ENCODE measurements at places on chromosomes 7 and 10.

GRCh38 chr7:127973832-127974231, 57.4 kb downstream of the LRRC4 start:
- no peak for DNase-seq

DNA sequence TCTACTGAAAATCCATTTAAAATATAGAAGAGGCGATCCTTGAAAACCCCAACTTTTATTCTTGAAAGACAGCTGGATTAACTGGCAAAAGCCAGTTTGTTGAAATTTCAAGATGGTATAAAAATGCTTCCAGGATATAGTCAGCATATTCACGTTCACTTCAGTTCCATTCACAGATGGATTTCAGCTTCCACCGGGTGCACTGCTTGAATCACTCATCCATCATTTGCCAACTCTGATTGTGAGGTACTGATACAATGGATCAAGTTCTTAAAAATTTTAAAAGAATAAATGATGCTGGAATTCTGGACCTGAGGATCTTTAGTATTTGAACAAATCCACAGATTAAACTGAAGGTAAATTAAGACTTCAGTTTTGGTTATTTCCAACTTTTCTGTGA, 2.4 kb downstream of the PURB start:
- no peak for DNase-seq

GRCh38 chr10:133248334-133248715, 10.7 kb downstream of the VENTX start:
- DNase-seq: no peak

- no peak for DNase-seq
Observed at GRCh38 chr10:104350127-104350635, 3.5 kb upstream of the CFAP58 start.

DNA sequence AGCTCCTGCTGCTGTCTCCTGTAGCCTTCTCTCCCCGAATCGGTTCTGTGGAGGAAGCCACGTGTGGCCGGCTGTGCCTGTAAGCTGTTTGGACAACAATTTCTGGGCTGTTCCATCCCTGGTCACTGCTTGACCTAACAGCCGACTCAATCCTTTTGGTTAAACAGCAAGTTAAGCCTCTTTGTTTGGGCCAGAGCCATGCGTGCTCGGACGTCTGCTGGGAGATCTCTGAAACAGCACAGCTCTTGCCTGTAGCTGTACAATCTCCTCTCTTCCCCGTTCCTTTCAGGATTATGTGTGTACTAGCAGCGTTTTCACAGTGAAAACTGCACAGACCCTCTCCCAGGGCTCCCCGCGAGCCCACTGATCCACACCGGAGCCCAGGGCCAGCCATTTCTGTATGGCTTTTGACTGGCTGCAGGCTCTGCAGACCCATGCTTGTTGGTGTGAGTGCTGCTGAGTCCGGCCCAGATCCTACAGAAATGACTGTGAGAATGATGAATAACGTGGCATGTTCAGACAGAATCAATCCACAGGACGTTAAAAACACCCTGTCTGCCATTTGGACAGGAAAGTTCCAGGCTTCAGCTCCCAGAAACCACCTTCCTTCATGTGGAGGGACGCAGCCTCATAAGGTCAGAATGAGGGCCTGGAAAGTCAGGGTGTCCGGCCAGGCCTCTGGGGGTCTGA, 428.6 kb upstream of the ADARB2 start:
- DNase-seq: no peak

GRCh38 chr7:41333511-41333910, 369.4 kb downstream of the INHBA start:
- DNase-seq: no peak

GRCh38 chr10:69901022-69901421, 99.3 kb downstream of the COL13A1 start:
- DNase-seq: no peak

DNA sequence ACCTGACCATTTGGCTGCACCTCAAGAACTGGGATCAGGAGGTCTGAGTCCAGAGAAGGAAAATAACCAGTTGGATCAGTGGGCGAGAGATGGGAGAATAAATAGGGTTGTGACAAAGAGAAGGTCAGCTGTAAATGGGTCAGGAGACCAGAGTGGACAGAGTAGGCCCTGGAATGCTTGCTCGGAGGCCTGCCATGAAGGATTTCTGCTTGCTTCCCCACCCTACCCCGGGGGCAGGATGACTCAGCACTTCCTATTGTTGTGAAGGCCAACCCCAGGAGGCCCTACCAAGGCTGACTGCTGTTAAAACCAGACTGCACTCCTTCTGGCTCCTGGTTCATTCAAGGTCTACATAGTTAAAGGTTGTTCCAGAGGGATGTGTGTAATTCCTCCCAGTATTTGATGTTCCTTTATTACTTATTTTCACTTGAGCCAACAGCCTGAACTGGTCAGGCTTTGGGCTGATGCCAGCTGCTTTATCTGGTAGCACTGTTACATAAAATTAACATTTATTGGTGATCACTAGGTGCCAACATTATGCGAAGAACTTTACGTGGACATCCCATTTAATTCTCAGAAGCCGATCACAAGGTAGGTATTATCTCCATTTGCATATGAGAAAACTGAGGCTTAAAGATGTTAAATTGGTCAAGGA, 27.3 kb upstream of the IFRD1 start:
- DNase-seq: no peak

DNA sequence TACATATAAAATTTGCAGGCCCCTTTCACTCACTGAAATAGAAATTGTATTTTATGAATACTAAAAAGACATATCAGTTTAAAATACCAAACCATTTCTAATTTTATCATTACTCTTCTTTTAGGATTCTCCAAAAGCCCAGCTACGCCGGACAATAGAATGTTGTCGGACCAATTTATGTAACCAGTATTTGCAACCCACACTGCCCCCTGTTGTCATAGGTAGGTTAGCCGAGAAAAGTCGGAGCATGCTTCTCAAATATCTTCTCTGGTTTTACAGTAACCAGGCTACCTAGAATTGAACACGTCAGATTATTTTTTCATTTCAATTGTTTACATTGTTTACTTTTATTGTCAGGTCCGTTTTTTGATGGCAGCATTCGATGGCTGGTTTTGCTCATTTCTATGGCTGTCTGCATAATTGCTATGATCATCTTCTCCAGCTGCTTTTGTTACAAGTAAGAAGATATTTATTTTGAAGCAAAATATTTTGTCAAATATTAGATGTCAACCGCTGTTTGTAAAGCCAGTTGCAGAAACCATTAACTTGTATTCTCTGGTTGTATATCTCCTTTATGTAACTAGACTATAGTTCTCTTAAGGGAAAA, 57.6 kb downstream of the MMRN2 start:
- no peak for DNase-seq

DNA sequence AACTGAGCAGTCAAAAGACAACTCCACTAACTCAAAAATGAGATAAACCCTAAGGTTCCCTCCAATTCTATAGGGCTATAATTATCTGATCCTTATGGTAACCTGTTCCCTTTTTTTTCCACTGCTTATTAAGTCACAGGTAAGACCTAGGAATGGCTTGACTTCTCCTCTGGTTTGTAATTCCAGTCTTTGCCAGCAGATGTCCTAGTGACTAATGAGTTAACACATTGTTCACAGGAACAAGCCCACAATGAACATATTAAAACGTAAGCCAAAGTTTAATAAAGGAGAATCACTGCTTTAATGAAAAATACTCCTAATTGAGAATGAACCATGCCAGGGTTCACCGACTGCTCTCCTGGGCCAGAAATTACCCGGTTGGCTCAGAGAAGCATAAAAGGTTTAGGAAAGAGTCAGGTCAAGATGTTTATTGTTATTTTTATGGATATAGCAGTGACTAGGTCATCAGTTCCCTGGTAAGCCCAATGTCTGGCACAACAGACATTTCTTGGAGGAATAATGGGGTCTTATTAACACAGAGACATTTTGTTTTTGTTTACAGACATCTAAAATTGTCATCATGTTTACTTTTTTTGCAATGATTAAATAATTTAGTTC, 120.1 kb downstream of the ELAPOR2 start:
- no peak for DNase-seq

DNA sequence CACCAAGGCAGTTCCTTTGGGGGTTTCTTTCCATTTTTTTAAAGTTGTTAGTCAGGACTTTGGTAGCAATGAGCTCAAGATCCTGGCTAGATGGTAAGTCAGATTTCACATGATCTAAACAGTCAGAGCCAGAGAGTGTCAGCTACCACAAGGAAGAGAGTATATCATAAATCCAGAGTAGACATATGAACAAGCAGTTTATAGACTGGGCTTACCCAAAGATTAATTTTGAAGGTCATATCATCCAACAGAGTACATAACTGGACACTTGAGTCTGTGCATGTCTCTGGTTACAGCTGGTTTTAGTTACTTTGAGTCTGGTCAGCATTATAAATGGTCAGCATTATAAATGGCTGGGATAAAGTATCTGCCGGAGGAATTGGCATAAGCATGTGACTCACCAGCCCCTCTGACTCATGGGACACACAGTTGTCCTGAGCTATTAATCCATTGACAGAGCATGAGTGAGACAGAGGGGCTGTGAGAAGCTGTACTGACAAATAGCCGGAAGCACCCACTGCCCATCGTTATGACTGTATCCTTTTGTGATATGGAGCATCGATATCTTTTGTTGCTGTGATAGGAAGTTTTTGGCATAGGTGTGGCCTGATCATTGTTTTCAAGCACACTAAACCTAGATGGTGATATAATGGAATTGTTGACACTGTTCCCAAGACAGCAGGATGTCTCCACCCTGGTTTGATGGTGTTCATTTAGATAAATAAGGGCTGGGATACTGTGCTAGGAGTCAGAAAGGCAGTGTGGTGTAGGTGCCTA, 19.3 kb downstream of the PPP1R3C start:
- no peak for DNase-seq

- no peak for DNase-seq
Observed at GRCh38 chr7:72405418-72405817, 6.7 kb downstream of the CALN1 start.

DNA sequence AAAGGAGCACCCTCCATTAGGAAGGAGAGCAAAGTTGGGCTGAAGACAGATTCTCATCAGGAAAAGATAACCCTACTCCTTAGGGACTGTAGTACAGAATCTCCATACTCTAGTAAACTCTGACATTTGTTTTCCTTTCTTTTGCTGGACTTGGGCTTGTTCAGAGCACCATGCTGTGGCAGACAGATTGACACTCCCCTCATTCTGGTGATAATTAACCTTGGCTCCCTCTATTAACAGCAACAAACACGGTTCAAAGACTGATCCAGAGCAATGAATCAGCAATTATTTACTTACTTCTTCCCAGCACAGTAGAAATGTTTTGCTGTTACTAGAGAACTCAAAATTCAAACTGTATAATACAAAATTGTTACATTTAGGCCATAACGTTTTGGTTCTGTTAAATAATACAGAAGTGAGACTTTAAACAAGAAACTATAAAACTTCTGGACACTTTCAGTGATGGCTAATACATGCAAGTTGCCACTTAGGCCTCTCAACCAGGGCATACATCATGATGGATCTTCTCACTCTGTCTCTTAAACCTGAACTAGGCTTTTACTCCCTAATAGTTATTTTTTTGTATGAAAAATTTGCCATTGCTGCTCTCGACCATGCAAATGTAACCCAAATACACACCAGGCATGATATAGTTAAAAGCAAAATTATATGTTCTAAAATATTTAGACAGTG, 639.0 kb downstream of the IPMK start:
- no peak for DNase-seq

DNA sequence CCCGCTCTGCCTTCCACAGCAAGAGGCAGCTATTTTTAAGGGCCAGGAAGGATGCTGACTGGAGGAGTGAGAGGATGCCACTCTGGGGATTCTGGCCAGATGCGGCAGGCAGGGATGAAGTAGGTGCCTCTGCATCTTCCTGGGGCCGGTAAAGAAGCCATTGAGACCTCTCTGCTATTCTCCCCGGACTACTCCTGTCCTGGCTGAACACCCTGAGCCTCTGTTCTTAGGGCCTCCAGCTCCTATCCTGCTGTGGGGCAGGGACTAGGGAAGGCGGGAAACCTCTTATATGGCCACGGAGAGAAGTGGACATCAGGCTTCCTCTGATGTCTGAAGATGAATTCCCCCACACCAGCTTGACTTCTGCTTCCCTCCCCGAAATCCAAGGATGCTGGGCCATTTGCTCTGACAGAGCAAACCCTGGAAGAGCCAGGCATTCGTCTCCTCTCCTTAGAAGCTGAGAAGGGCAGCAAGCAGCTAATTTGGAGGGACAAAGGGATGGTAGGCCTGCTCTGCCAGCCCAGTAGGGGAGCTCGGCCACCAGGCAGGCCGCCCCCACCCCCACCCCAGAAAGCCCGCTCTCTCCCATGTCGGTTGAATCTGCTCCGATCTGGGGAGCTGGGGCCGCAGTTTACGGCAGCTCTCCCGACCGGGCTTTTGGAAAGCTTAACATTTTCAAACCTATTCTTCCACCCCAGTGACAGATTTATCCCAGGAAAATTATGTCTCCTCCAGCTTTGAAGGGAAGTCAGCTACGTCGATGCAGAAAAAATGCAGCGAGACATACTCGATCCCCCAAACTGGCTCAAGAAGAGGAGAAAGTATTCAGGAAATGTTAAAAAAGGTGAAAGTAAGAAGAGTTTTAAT, 2.8 kb downstream of the FGF8 start:
- DNase-seq: no peak

GRCh38 chr7:41217306-41217705, 485.6 kb downstream of the INHBA start:
- no peak for DNase-seq

GRCh38 chr7:44965937-44966730, 12.7 kb downstream of the MYO1G start:
- DNase-seq: no peak

DNA sequence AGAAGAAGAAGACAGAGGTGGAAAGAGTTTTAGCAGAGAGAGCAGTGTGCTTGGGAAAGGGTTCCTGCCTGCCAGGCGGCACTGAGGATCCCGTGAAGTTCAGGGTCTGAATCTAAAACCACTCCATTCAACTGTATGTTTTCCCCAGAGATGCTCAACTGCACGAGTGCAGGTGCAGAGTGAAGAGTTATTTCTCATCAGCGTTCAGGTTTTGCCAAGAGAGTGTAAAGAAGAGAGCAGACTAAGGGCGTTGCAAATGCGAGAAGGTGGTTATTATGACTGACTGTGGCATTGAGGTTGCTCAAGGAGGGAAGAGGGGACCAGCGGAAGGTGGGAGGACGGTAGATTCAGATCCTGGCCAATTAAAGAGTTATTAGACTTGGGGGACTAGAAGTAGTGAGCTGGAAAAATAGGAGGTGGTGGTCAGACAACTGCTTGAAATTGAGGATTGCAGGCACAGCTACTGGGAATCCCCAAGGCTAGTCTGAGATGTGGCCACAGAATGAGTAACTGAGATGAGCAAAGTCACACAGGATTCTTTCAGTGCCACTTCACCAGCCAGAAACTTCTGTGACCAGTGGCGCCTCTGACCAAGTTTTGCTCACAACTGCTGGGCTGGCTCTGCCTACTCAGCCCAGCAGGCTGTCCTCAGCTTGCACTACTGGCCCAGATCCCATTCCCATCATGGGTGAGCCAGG, 29.1 kb downstream of the STRA8 start:
- DNase-seq: no peak

DNA sequence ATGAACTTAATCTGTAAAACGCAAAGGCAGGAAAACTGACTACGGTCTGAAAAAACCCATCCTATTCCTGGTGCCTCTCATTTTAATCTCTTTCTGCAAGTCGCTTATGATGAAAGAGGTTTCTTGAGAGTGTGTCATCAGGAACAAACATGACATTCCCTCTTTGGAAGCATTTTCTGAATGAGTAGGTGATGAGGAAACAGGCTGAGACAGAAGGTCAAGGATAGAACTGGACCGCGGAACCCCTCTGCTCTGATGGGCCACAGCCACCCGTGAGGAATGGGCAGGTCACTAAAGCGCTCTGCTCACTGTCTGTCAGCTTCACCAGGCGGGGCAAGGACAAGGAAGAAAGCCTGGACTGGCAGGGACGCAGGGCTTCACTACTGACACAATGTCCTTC, 28.6 kb downstream of the BEND7 start:
- no peak for DNase-seq
